Stimulated activated CD4-positive, alpha-beta T cell treated with anti-CD3 and anti-CD28 coated beads, TNF-alpha, amount 100 ng/mL, for 1 hour (primary cell): ENCODE measurements at places on chromosomes 7 and 10.

GRCh38 chr7:139505563-139505962 lies 17.9 kb upstream of the CLEC2L start:
- no peak for DNase-seq

DNA sequence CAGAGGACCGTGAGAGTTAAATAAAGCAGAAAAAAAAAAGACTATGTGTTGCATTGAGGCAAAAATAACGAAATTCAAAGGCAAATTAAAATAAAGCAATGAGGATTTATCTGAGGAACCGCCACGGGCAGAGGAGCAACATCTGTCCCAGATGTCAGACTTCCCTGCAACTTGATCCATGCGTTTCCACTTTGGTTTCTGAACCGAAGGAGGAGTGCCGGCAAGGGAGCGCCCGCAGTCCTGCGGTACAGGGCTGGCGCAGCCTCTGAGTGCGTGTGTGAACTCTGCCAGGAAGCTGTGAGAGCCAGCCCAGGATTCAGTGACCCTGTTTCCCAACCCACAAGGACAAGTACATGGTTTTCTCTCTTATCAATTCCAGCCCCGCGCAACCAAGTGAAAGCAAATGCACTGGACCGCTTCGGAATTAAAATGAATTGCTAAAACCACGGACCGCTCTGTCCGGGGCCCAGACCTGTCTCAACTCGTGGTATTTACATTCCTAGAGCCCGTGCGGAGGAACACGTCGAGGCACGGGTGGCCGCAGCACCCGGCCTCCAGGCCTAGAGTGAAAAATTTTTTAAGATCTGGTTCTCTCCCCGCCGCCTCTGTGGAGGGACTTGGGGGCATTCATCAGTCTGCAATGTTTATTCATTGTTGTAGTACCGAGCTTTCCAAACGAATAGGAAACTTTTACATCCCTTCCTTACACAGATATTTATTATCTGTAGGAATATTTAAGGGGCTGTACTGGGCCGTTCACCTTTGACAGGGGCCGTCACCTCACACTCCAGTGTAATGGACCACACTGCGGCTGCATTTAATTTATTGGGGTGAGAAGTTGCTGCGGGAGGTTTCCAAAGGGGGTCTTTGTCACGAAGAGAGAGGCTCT lies 291.5 kb upstream of the NFE2L3 start:
- no peak for DNase-seq

- no peak for DNase-seq
These were observed 133.6 kb upstream of the RET start for GRCh38 chr10:42943025-42943818.

DNA sequence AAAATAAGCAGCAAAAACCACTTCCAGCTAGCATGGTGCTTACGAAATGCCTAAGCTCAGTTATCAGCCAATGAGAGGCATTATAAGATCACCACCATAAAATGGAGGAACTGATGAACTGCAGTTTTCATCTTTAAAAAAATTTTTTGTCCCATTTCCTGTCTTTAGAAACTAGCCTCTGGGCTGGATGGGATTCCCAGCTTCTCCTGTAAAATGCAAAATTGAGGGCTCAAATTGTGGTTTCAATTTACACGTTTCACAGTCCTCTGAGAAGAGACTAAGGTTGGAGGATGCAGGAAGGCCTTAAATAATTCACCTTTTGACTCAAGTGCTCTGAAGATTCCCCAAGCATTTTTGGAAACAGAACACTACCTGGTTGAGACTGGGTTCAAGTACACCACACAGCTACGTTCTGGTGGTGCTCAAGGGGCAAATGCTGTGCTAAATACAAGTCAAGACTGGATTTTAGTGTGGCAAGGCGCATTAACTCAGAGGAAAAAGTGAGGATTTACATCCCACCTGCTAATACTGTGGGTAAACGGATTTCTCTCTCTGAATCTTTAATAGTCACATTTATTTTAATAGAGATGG lies 951 bp downstream of the ZNF25 start:
- no peak for DNase-seq

DNA sequence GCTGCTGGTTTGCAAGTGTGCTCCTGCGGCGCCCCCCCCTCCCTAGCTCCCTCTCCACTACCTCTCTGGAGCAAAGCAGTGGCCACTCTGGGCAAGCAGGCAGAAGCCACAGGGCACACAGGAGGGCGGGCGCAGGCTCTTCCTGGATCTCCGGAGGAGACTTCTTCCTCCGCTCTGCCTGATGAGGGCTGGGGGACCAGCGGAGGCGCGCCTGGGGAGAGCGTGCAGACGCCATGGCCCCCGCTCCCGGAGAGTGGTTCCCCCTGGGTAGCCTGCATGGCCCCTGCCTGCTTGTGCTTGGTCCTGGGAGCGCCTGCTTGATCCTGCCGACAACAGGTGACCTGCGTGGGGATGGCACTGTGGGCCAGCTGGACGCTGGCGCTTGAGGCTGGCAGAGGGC lies 29.0 kb downstream of the ANKMY2 start:
- DNase-seq: no peak

DNA sequence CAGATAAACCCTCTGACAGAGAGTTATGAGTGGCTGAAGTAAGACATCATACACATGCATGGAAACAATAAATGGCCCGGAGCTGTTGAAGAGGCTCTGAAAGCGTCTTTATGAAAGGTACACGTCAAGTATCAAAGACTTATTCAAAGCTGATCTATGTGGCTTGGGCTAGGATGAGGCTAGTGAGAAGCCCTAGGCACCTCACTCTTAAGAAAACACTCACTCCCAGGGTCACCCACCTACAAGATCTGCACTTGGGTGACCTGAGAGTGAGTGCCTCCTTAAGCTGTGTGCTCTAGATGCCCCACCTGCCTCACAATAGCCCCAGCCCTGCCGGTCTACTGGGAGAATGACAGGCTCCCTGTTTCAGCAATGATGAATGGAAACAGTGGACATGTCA lies 1.1 kb upstream of the GIMAP1 start:
- DNase-seq: no peak

GRCh38 chr7:142053988-142054387 lies 57.5 kb upstream of the MGAM2 start:
- DNase-seq: no peak

- DNase-seq: no peak
These were observed 1.5 kb upstream of the SHH start for GRCh38 chr7:155813546-155814315.

- no peak for DNase-seq
These were observed 23.4 kb downstream of the FRMPD2 start for GRCh38 chr10:48251152-48251524.

GRCh38 chr10:16866541-16867275 lies 49.5 kb upstream of the RSU1 start:
- DNase-seq: no peak

GRCh38 chr10:112949143-112949823 lies 764 bp upstream of the TCF7L2 start:
- DNase-seq: no peak

DNA sequence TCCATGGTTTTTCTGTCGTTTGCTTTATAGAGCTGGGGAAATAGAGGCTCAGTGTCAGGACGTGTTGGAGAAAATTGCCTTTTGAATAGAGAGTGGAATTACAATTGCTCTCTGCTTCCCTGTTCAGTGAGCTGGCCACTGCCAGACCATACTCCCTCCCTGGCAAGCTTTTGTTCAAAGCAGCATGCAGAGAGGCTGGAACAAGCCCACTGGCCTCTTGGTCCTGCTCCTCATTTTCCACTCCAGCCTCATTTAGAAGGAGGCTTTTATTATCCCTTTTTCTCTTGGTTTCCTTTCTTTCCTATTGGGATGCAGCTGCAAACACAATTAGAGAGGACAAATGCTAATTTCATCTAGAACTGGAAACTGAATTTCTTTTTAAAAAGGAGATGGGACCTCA lies 302.2 kb upstream of the PODXL start:
- no peak for DNase-seq

DNA sequence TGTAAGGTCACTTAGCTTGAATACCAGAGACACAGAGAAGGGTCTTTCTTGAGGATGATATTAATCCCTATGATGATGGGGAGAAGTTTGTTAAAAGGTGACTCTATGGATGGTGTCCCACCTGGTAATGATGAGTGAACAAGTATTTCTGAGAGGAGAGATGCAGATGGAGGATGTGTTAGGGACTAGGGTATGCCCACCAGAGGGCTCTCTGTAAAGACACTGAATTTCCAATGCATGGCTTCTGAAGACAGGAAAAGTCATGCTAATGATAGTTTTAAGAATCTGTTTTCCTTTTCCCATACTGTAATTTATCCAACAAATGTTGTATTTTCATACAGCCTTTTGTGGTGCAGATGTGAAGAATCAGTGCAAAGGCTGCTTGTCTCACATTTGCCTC lies 1250.9 kb upstream of the CELF2 start:
- no peak for DNase-seq

DNA sequence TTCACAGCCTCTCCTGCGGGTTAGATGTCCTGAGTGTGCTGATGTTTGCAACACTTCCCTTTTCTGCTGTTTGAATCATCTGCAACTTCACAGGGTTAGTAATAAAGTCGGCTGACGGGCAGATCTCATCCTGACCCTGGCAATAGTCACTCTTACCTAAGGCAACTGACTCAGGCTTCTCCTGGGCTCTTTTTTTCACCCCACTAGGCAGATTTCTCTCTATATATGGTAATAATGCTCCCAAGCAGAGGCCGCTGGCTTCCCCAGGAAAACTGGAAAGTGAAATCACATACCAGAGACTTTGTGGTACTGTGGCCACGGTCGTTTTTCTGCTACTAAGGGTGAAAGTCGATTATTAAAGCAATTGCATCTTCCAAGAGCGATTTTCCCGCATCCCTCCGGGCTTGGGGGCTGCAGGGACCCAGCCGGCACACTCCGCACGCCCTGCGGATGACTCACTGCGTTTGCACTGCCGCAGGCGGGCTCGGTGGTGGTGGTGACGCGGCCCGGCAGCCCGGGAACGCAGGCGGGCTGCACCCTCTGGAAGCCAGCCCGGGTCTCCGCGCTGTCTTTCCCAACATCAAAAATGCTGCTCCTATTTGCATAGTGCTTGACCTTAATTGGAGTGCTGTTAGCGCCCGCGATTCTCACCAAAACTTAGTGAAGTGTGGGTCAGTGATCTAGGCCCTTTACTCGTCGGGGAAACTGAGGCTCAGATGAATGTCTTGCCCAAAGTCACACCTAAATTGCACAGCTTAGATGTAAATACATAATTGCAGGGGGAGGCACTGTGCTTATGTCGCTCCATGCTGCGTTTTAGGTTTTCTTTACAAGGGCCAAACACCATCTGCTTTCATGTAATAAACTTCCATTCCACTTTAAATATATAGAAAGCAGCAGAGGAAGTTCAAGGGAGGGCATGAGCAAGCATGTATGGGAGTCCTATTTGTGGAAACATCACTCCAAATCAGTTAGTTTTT lies 47.6 kb upstream of the ITGB1 start:
- no peak for DNase-seq

- no peak for DNase-seq
These were observed 372.3 kb upstream of the MYO3A start for GRCh38 chr10:25561758-25562157.

GRCh38 chr10:131146790-131147189 lies 164.7 kb downstream of the TCERG1L start:
- no peak for DNase-seq

DNA sequence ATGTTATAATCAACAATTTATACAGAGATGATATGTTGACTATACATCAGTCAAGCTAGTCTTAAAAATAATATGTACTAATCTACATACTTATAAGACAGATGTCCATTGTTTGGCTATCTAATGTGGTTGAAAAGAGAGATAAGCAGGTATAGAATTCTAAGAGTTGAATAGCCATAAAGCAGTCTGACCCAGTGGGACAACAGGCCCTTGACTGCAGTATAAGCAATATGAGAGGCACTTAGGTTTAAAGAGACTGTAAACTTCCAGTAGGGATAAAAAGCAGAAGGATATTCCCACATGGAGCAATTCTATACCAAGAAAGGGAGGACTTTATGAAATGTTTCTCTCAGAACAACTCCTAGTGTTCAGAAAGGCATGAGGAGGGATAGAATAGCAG lies 139.3 kb downstream of the ELAPOR2 start:
- DNase-seq: no peak

GRCh38 chr7:2102375-2102723 lies 130.4 kb downstream of the MAD1L1 start:
- no peak for DNase-seq

DNA sequence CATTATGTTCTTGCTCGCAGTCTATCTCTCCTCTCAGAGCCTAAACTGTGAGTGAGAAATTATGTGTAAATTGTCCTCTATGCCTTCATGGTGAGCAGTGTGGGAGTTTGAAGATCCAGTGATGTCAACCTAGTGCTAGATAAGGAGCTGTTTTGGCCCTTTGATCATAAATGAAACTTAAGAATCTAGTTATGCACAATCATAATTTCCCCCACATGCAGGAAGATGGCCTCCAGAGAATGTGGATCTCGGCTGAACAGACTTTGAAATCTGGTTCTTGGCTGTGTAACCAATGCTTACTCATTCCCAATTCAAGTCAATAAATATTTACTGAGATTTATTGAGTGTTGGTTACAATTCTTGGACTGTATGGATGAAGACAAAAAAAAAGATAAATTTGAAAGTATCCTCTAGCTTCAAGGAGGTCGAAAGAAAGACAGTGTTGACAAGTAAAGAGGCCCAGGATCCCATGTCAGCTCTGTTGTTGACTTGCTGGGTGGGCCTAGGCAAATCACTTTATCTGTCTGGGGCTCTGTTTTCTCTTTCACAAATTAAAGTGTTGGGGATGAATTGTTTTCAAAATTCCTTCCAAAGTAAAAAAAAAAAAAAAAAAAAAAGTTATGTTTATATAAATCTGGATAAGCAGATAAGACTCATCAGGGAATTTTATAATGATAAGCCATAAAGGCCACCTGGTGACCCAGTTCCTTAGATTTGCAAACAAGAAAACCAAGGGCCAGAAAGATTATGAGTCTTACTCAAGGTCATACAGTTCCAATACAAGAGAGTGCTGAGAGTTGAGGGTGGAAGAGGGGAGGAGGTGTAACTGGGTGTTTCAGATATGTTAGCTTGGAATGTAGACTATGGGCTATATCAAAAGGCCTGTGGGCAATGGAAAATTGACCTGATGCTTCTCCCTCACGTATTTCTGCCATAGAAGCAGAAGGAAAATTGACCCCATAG lies 969.9 kb downstream of the KCNMA1 start:
- DNase-seq: no peak

GRCh38 chr10:48306265-48306869 lies at the start of gene MAPK8:
MAPK8 (plus strand) TSS chr10:48306677; CDS start chr10:48401661, 94,984 bp downstream.
- peak; percentile 88 for DNase-seq

DNA sequence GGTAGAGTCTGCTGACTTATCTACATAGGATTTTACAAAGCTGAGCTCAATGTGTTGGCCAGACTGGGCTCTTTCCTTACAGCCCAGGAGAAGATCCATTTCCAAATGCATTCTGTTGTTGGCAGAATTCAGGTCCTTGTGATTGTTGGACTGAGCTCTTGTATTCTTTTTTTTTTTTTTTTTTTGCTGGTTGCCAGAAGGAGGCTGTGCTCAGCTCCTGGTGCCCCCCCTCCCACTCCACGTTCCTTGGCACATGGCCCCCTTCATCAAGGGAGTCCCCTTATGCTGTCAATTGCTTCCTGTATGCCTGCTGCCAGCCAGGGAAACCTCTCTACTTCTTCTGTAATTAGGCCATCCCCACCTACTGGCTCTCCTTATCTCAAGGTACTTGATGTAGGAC lies 518.1 kb upstream of the AKR1E2 start:
- DNase-seq: no peak

- no peak for DNase-seq
These were observed 27.6 kb upstream of the FAM204A start for GRCh38 chr10:118369641-118370205.

- no peak for DNase-seq
These were observed 54.2 kb upstream of the SVIL start for GRCh38 chr10:29689001-29689400.
